ENCODE measurements at places on chromosomes 7 and 10. TPM values are rescaled to one million over a fixed set of nuclear protein-coding genes. Genes with fewer than 3 reads are reported as not detected.

Gene ZNF804B
- total RNA-seq = 0.07 TPM

Gene FAM25A
- total RNA-seq = not detected

Gene LBX1
- 4.7 TPM for total RNA-seq

- H3K36me3 ChIP-seq = no peaks in the 10 kb centered on the region
- H3K4me1 ChIP-seq = peaks cover 11% of the 10 kb centered on the region
- peaks cover 92% of the 10 kb centered on the region for H3K27me3 ChIP-seq
- no peak for DNase-seq
These were observed 287.5 kb upstream of the NFE2L3 start for GRCh38 chr7:25864511-25864910.

DNA sequence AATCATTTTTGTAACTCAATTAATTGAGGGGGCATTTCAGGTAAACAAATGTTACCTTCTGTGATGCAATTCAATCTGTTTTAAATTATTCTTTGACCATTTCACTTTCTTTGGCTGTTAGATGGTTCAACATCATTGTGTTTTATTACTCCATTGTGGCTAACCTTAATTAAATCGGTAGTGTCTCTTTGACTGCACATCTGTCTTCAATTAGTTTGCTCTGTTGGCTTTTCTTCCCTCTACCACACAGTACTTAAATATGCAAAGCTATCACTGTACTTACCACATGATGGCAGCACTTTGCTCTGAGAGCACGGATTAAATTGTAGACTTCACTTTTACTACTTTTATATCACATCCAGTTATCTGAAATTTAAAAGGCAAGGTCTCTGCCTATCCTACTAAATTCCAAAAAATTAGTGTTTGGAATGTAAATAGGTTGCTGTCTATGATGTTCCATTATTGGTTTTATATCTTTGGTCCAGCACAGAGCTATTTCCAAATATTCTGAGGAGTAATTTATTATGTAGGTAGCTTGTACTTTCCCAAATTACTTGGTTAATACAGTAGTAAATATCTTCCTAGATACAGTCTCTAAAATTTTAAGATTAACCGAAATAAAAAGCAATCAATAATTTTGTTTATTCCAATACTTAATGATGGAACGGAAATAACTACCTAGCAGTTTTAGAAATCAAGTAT is 352.0 kb downstream of the PCLO start:
- H3K27ac ChIP-seq = no peak overlapping the region
- no peaks in the 10 kb centered on the region for H3K36me3 ChIP-seq
- DNase-seq = no peak
- H3K4me3 ChIP-seq = no peak overlapping the region

- H3K4me1 ChIP-seq = peaks cover 32% of the 10 kb centered on the region
- H3K27ac ChIP-seq = no peak overlapping the region
- DNase-seq = no peak
- peaks cover 4% of the 10 kb centered on the region for H3K36me3 ChIP-seq
These were observed 37.5 kb upstream of the ANK3 start for GRCh38 chr10:60427148-60427547.

DNA sequence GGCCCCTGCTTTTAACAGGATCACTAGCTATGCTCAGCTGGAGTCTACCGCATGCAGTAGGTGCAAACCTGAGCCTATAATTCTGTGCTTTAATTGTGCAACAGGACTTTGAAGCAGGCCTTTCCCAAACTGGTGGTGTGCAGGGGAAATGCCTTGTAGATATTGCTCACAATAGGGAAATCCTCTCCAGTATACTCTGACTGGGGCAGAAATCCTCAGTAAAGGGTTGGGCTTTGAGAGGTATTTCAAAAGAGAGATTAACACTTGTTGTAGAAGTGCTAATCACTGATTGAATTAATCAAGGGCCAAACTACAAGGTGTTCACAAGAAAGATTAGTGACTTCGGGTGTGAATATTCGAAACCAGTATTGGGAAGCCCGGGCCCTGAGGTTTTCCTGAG is 58.5 kb upstream of the EXOC6 start:
- H3K4me1 ChIP-seq = no peaks in the 10 kb centered on the region
- no peak for DNase-seq
- H3K36me3 ChIP-seq = no peaks in the 10 kb centered on the region
- no peak overlapping the region for H3K4me3 ChIP-seq
- H3K27ac ChIP-seq = no peak overlapping the region
- H3K27me3 ChIP-seq = peaks cover 15% of the 10 kb centered on the region

DNA sequence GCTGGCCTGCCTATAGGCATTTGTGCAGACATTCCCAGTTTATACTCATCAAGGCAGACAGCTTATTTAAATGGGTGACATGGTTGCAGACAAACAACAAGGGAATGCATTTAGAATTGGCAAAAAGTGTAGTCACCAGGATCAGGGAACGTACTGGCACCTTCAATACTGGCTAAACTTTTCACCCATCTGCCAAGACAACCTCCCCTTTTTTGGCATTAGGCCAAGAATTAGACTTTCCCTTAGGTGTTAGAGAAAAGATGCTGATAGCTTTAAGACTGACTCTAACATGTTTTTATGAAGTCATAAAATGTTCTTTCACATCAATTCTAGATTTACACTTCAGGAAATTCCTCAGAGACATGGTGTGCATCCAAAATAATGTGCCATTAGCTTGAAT is 365.9 kb downstream of the PHTF2 start:
- no peak for DNase-seq
- H3K4me3 ChIP-seq = no peak overlapping the region
- peaks cover 15% of the 10 kb centered on the region for H3K4me1 ChIP-seq

GRCh38 chr10:76428551-76429367 is 997.3 kb downstream of the LRMDA start:
- no peaks in the 10 kb centered on the region for H3K36me3 ChIP-seq
- DNase-seq = no peak
- peak overlapping the region; percentile 6 for H3K27ac ChIP-seq
- peaks cover 8% of the 10 kb centered on the region for H3K27me3 ChIP-seq

- no peak overlapping the region for H3K4me3 ChIP-seq
- no peak overlapping the region for H3K27ac ChIP-seq
These were observed 3.3 kb upstream of the GLCCI1 start for GRCh38 chr7:7965301-7965700.

DNA sequence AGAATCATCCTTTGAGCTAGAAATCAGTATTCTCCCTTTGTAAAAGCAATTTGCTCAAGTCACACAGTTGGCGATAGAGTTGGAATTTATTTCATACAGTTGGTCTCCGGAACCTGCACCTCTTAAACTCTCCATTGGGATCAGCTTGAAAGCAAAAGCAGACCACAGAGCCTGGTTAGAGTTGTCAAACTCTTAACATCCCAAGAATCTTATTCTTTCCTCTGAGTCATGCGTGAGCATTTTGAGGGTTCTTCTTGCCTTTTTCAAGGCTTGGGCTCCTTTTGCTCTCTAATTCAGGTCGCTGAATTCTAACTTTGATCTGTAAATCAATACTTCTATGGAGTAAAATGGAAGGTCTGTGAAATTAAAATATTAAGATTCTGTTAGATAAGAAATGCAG is 19.6 kb upstream of the SCIN start:
- DNase-seq = no peak
- no peaks in the 10 kb centered on the region for H3K36me3 ChIP-seq
- no peak overlapping the region for H3K27ac ChIP-seq
- H3K4me3 ChIP-seq = no peak overlapping the region
- peaks cover 9% of the 10 kb centered on the region for H3K4me1 ChIP-seq
- no peaks in the 10 kb centered on the region for H3K27me3 ChIP-seq

- no peaks in the 10 kb centered on the region for H3K27me3 ChIP-seq
- DNase-seq = no peak
- no peak overlapping the region for H3K27ac ChIP-seq
- H3K36me3 ChIP-seq = no peaks in the 10 kb centered on the region
- no peaks in the 10 kb centered on the region for H3K4me1 ChIP-seq
These were observed 24.5 kb downstream of the STEAP1 start for GRCh38 chr7:90178679-90179278.

GRCh38 chr7:67990716-67991115 is 994.1 kb downstream of the TYW1 start:
- H3K27me3 ChIP-seq = peaks cover 9% of the 10 kb centered on the region
- no peak overlapping the region for H3K27ac ChIP-seq
- no peaks in the 10 kb centered on the region for H3K36me3 ChIP-seq
